Caki2 (cell line): ENCODE measurements at places on chromosomes 12 and 14. TPM values are rescaled to one million over a fixed set of nuclear protein-coding genes. Genes with fewer than 3 reads are reported as not detected.

Gene MYO1A
- not detected in 2 replicates for total RNA-seq

DNA sequence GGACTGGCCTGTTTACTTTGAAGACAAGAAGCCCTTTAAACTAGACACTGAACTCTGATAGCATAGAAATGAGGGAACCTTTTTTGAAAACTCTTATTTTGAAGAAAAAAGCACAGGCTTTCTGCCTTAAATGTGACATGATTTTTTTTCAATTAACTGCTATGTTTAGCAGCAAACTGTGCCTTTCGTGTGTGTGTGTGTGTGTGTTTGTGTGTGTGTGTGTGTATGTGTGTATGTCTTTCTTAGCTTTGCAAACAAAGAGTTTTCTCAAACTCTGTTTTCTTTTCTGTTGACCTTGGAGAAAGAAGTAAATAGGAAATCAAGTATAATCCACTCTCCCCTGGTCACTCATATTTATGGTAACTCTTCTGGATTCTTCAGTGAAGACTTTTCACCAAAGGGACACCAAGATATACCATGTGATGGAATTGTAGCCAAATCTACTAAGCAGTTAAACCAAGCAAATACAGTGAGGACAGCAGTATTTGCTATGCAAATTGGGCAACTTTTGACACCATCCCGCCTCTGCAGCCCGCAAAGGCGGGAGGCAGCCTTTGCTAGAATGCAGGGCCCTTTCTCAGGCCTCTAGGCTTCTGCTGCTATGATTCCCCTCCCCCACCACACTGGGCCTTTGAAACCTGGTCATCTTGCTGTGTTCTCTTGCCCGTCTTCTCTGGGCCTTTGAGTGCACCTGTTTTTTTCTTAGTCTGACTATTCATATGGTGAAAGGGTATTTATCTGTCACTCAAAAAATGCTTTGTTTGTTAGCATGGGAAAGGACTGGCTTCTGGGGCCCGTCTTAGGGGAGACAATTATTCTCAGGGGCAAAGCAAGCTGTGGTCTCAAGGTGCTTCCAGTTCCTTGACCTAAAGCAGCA lies 107.9 kb downstream of the MYRFL start:
- DNase-seq = no peak

GRCh38 chr14:56899829-56900228 lies 89.5 kb upstream of the OTX2 start:
- no peak for DNase-seq

GRCh38 chr12:29563071-29563470 lies 65.6 kb upstream of the OVCH1 start:
- DNase-seq = no peak

- DNase-seq = no peak
Observed at GRCh38 chr12:101925935-101926334, 48.6 kb downstream of the DRAM1 start.
